HT1080 (cell line): ENCODE measurements at places on chromosomes 12 and 14. TPM values are rescaled to one million over a fixed set of nuclear protein-coding genes. Genes with fewer than 3 reads are reported as not detected.

GRCh38 chr12:86226481-86226880, 29.7 kb downstream of the MGAT4C start:
- no peak for DNase-seq

GRCh38 chr12:42962384-42962783, 372.8 kb upstream of the PRICKLE1 start:
- DNase-seq = no peak

- DNase-seq = peak; percentile 31
Observed at GRCh38 chr14:58353516-58354299, 42.0 kb upstream of the TOMM20L start.

DNA sequence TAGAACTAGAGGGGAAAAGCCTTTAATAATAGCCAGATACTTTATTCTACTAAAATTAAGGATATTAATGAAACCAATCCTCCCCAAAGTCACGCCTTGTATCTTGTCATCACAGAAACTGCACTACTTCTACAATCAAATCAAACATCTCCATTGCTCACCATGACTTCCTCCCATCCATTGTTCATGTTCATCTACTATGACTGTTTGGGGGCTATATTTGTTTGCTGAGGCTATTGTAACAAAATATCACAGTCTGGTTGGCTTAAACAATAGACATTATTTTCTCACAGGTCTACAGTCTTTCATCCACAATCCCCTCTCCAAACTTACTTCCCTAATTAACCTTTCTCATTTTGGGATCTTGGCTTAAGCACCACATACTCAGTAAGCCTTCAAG, 193.6 kb upstream of the FSCB start:
- no peak for DNase-seq

Gene STXBP6
- total RNA-seq = 14.2 and 16.0 TPM in 2 replicates
